GM04504 (cell line): ENCODE measurements at places on chromosomes 16 and 17.

DNA sequence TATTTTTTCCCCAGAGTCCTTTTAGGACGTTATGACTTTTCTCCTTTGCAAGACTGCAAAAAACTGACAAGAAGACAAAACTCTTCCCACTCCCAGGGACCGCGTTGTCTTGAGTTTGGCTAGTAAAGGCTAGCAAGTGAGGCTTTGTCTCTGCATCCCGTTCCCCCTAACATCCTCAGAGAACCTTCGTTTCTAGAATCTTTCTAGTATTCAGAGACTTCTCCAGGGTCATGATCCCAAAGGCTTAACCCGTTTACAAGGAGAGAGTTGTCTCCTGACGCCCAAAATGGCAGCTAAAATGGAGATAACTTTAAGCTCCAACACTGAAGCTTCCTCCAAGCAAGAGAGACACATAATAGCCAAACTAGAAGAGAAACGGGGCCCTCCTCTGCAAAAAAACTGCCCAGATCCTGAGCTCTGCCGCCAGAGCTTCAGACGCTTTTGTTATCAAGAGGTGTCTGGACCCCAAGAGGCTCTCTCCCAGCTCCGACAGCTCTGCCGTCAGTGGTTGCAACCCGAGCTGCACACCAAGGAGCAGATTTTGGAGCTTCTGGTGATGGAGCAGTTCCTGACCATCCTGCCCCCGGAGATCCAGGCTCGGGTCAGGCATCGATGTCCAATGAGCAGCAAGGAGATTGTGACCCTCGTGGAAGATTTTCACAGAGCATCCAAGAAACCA is 843 bp downstream of the ZNF174 start:
- DNase-seq, result no peak

DNA sequence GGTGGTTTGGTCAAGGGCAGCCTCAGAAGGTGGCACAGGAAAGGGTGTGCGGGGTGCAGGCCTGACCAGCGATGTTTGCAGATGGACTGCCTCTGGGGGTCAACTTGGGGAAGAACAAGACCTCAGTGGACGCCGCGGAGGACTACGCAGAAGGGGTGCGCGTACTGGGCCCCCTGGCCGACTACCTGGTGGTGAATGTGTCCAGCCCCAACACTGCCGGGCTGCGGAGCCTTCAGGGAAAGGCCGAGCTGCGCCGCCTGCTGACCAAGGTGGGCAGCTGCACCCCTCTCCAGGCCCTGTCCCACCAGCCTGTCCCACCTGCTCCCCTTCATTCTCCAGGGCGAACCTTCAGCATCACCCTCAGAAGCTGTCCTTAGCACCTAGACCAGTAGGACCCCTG is 12.5 kb downstream of the DHODH start:
- no peak for DNase-seq

DNA sequence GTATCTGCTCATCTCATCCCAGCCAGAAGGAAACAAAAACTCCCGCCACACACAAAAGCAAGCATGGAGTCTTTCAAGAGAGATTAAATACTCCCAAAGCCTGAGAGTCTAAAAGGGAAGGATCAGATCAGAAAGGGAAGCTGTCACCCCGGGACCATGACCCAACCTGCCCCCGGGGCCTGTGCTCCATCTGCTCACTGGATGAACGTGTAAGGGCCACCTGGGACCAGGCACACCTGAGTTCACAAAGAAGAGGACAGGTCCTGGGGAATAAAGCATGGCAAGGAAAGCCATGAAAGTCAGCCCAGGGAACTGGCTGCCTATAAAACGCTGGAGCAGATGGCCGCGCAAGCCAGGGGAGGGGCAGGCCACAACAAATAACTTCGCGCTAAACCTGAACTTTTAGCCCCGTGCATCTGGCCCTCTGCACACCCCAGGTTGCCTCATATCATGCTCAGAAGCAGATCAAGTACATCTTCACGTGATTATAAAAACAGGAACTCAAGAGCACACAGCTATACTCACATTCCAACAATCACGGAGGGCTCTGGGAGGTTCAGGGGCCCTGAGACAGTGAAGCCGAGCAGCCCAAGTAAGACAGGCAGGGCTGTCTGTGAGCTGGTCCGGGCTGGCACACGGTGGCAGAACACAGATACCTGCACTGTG is 3.4 kb downstream of the TMEM11 start:
- DNase-seq, result no peak

DNA sequence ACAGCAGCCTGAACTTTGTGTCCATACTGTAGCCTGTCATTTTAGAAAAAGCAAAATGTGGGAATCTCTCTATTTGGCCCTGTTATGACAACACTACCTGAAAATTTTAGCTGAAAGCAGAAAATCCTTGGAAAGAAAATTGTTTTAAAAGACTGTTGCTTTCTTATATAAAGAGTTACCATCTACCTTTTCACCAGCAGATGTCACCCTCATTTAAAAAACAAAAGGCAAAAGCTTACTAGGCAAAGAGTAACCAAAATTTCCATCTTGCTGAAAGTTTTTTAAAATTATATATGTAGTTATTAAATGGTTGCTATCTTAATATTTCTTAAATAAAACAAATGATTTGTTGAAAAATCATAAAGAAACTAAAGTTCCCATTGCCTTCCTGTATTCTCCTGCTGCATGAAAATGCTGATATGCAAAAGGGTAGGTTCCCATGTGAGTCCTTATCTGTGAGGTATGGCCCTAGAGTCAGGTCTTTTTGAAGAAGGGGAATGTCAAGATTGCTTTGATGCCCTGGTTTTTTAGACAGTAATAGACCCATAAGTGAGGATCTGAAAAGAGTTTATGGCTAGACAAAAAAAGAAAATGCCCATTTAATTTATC is 61.0 kb downstream of the TNRC6C start:
- no peak for DNase-seq

GRCh38 chr17:77217566-77217965 is 76.8 kb downstream of the SEC14L1 start:
- no peak for DNase-seq

DNA sequence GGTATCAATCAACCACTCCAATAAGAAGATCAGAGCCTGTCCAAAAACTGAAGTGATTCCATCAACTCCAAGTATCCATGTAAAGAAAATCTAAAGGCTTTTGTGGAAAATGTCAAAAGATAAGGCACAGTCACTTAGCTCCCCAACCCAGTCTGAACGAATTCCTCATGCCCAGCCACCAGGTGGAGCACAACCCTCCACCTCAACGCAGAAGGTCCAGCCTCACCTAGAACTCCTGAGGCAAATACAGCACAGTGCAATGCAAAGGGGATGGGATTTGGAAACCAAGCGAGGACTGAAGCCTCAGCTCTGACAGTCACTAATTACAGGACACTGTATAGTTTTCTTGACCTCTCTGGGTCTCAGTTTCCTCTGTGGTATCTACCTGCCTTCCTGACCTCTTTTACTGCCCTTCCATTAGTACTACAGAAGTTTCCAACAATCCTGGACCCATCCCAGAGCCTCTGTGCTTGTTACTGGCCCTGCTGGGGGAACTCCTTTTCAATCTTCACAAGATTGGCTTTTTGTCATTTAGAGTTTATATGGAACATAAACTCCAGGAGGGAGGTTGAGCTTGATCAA is 2.0 kb downstream of the NCBP3 start:
- DNase-seq, result no peak

DNA sequence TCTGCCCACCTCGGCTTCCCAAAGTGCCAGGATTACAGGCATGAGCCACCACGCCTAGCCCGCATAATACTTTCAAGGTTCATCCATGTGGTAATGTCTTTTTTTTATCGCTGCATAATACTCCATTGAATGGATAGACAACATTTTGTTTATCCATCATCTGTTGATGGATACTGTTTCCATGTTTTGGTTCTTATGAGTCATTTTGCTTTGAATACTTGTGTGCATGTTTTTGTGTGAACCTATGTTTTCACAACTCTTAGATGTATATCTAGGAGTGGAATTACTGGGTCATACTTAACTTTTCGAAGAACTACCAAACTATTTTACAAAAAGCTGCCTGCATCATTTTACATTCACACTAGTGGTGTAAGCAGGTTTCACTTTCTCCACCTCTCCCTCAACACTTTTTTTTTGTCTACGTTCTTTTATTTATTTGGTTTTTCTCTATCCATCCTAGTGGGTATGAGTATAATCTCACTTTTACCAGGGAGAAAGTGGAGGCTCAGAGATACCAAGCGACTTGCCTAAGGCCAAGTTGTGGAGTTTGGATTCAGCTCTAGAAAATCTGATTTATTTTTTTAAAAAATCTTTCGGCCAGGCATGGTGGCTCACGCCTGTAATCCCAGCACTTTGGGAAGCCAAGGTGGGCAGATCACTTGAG is 151.2 kb downstream of the CMIP start:
- no peak for DNase-seq

DNA sequence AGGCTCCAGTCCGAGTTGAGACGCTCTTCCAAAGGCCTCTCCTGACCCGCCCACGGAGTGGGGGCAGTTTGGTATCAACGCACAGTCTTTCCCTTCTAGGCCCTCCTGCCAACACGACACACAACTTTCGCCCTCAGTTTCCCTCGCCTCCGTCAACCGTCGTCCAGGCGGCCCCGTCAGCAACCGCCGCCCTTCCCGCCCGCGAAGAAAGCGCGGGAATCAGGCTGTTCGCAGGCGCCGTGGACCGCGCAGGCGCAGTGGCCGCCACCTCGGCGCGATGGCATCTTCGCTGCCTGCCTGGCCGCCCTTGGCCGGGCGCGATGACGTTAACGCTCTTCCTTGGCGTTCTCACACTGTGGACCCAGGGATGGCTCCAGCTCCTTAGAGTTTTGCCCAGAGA is at the start of gene SPATA22:
Gene SPATA22, minus strand, starts transcription at position 221 of the 400 bp plus-strand sequence. CDS start 2,494 bp downstream, outside the sequence.
- no peak for DNase-seq

DNA sequence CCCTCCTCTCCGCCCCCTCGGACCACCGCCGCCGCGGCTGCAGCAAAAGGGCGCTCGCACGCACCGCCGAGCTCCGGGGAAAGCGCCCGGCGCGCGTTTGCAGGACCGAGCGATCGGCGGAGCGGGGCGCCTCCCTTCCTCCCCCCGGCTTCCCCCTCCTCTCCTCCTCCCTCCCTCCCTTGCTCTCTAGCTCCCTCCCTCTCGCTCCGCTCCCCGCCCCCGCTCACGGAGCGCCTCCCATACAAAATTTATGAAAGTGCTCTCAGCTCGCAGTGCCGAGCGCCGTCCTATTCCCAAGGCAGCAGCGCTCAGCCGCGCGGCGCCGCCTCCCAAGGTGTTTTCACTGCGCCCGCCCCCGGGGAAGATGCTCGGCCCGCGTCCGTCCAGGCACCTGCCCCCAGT is at the start of gene RTN4RL1:
Gene RTN4RL1, minus strand, starts transcription at position 115 of the 402 bp plus-strand sequence. CDS start 469 bp downstream, outside the sequence.
- peak; percentile 79 for DNase-seq

DNA sequence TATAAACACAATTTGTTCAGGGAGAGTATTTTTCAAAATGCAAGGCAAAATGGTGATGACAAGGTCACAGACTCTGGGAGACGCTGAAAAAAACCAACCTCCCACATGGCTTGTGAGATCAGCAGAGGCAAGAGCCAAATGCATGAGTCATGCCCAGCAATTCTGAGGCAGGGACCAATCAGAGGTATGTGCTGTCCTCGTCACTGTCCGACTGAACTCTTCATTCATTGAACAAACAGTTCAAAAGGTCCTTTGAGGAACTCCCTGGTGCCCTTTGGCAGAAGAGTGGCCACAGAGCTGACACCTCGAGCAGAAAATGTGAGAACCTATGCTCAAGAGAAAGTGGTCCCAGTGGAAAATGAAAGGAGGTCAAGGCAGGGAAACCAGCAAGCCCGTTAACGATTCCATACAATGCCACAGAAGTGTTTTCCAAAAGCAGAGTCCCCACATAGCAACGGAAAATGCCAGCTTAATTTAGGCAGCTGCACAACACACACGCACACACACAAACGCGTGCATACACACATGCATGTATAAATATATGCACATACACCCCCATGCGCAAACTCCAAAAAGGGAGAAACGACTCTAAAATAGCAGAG is 50.9 kb downstream of the CDH11 start:
- DNase-seq, result peak; percentile 93

GRCh38 chr17:54948380-54948779 is 20.1 kb downstream of the COX11 start:
- peak; percentile 48 for DNase-seq

GRCh38 chr16:80606221-80606766 is 65.5 kb downstream of the DYNLRB2 start:
- DNase-seq, result no peak

GRCh38 chr16:64711596-64711995 is 410.3 kb downstream of the CDH11 start:
- DNase-seq, result no peak

GRCh38 chr17:74987418-74987908 is at the start of gene CDR2L:
Gene CDR2L (plus strand): TSS chr17:74987632. CDS start chr17:74988044, 412 bp downstream.
- peak; percentile 84 for DNase-seq

DNA sequence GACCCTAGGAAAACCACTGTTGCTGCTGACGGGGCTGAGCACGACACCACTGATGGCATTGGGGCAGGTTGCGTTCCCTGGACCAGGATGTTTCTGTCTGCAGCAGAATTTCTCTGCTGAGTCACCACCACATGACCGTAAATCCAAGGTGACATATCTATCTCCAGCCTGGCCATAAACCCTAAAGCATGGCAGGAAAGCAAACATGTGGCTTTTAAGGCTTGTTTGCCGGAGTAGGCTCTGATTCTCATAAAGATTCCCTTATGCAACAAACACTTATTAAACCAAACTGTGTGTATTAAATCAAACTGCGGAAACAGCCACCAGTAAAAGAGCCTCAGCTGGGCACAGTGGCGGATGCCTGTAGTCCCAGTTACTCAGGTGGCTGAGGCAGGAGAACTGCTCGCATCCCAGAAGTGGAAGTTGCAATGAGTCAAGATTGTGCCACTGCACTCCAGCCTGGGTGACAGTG is 17.3 kb downstream of the MPHOSPH6 start:
- DNase-seq, result peak; percentile 23

- no peak for DNase-seq
Measured at GRCh38 chr16:69725480-69726312, 664 bp downstream of the NQO1 start.

DNA sequence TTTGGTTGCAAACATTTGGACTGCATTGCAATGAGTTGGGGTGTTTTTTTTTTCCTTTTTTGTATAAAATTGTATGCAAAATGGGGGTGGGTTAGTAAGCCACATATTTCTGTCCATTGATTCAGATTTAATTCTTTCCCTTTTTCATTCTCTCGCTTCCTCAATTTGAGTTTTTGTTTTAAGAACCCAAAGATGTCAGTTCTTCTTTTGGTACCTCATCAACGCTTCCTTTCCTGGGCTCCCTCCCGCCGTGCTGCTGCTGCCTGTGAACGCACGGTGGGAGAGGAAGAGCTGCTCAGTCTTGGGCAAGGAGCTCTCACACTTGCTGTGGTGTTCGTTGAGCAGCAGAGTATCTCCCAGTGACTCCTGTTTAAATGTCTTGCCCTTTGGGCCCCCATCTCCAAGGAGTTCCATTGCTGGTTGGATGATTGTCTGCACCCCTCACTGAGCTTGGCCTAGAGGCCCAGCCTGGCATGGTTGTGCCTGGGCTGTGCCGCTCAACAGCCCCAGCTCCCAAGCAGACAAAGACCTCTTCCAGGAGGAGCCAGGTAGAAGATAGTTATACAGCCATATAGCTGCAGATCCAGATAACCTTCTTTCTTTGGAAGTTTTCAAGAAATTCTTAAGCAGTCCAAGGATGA is 13.6 kb downstream of the UBFD1 start:
- no peak for DNase-seq
